AML-193 (cell line): ENCODE measurements at places on chromosomes 12 and 14.

DNA sequence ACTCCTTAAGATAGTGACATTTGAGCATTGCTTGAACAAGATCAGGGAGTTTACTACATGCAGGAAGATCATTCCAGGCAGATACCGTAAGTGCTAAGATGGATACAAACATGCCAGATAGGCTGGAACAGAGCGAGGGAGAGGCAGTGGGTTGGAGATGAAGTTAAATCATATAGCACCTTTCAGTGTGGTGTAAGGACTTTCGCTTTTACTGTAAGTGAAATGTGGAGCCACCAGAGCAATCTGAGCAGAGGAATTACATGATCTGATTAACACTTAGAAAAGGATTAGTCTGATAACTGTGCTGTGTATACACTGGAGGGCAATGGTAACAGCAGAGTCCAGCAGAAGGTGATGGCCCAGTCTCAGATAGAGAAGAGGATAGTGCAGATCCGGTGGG, 163.0 kb upstream of the SSTR1 start:
- DNase-seq = no peak

DNA sequence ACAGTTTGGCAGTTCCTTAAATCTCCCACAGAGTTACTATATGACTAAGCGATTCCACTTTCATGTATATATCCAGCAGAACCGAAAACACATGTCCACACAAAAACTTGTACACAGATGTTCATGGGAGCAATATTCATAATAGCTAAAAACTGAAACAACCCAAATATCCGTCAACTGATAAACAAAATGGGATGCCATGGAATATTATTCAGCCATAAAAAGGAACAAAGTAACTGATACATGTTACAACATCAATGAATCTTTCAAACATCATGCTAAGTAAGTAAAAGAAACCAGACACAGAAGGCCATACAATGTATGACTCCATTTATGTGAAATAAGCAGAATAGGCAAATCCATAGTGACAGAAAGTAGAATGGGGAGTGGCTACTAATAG, 80.2 kb upstream of the GPHB5 start:
- no peak for DNase-seq

DNA sequence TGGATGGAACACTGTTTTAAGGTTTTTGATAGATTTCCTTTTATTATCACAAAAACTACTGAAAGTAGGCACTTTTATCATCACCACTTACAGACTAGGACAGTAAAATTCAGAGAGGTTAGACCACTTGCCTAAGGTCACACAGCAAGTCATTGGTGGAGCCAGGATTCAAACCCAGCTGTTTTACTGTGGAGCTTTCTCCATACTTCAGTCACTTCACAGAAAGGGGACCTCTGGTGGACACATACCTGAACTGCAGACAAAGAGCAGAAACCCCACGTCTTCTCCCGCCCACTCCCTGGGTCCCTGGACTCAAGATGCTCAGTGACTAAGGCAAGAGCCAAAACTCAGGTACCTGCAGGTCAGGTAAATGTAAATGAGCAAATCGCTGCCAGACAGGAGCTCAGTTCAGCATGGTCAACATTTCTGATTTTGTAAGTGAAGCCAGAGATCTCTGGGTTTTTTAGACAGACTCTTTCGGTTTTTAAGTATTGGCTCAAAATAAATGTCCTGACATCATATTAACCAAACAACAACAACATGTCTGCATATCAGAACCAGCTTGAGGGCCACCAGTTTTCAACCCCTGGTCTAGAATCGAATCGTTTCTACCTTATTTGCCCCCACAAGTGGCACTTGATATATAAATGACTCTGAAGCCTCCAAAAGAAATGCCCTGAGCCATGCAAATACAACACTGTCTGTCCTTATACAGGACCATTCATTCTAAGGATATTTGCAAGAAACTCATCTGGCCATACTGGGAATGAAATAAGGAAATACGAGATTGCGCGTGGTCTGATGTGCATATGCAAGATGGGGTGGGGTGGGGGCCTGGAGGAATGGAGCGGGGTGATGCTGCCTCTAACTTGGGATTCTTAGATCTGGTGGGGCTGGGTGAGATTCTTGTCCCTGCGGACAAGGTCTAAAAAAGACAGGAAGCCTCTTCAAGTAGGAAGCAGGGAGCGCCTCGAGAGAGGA, 110.9 kb downstream of the KSR2 start:
- peak; percentile 36 for DNase-seq

DNA sequence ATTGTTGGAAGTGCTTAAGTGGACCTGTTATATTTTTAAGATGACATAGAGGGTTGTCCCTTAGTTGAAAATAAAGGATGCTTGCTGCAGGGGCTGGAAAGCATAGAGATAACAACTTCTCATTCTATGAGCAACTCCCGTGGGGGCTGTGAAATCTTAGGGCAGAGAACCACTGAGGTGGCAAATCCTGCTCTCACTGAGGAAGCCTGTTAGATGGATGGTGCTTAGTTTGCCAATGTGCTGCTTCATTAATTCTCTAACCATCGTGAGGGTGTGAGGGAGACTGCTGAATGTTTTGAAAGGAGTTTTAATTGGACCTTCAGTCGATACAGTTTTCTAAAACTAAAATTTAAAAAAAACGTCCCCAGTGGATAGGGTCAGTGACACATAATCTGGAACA, 46.5 kb downstream of the PTPRO start:
- DNase-seq = no peak

GRCh38 chr12:115880238-115880637, 397.3 kb downstream of the MED13L start:
- no peak for DNase-seq

GRCh38 chr12:86230516-86231146, 25.6 kb downstream of the MGAT4C start:
- no peak for DNase-seq

DNA sequence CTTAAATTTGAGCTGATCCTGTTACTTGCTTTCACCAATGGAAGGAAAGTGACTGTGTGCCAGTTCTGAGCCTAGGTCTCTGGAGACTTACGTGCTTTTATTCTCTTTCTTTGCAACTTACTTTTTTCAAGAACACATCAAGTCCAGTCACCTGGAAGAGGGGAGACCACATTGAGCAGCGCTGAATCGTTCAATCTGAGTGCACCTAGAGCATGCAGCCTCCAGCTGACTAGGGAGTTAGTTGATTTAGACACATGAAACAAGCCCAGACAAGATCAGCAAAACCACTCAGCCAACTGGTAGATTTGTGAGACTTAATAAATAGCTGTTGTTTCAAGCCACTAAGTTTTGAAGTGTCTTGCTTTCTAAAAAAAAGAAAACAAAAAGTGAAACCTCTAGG, 1014.8 kb upstream of the FBXO33 start:
- no peak for DNase-seq

GRCh38 chr14:72404106-72404774, 472.0 kb downstream of the RGS6 start:
- DNase-seq = no peak

DNA sequence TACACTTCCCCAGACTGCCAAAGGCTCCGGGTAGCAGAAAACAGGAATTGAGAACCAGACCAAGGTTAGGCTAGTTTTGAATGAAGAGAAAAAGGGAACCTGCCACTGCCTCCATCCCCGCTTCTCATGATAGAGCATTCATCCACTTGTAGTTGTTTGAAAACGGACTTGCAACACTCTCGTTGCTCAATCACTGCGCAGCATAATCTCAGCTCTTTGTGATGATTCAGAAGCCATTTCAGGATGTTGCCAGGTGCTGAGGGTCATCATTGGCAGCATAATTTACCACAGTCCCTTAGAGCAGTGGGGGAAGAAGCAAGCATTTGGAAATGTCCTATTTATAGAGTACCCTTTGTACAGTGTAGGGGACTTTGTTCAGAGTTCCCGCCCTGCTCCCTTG, 25.6 kb downstream of the KCNK13 start:
- peak; percentile 90 for DNase-seq
